ENCODE measurements at places on chromosomes 5 and 9. TPM values are rescaled to one million over a fixed set of nuclear protein-coding genes. Genes with fewer than 3 reads are reported as not detected.

DNA sequence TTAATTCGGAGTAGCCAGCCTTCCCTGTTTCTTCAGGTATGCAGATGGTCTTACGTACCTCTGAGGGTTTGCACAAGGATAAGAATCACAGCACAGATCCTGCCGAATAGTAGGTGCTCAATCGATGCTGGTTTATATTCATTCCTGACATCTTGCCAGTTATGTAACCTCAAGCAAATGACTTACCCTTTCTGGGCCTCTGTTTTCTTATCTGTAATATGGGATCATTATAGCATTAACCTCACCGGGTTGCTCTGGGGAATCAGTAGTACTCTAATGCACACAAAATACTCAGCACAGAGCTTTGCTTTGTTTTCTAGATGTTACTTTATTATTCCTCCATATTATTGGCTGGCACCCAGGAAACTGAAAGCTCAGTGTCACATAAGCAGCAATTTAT, 7.7 kb upstream of the NR5A1 start:
- no peaks in the 10 kb centered on the region for H3K36me3 ChIP-seq
- H3K27ac ChIP-seq = no peak overlapping the region
- no peak for DNase-seq
- peaks cover 10% of the 10 kb centered on the region for H3K4me1 ChIP-seq

DNA sequence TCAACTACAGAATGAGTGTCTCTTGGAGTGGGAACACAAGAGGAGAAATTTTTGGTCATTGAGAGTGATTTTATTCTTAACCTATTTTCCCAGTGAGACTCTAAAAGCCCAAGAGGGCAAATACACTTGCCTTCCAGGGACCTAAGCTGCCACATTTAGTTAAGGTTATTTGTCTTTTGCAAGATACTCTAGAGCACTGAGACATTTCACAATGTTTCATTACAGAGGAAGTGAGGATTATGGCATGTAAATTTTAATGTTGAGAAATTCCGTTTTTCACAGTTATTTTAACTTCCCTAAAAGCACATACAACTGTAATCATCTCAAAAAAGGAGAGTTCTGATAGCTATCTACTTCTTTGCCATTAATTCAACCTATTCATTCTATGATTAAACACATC, 38.7 kb upstream of the RAB3C start:
- no peak overlapping the region for H3K27ac ChIP-seq
- no peaks in the 10 kb centered on the region for H3K36me3 ChIP-seq
- DNase-seq = no peak
- H3K4me3 ChIP-seq = no peak overlapping the region

- H3K4me3 ChIP-seq = peak overlapping the region; percentile 77
- H3K4me1 ChIP-seq = no peaks in the 10 kb centered on the region
- no peak for DNase-seq
- H3K36me3 ChIP-seq = peaks cover 32% of the 10 kb centered on the region
- H3K27me3 ChIP-seq = no peaks in the 10 kb centered on the region
- H3K27ac ChIP-seq = peak overlapping the region; percentile 83
Measured at GRCh38 chr9:37466037-37466709, 923 bp upstream of the ZBTB5 start.

GRCh38 chr5:71621268-71621667, 34.1 kb downstream of the MCCC2 start:
- no peaks in the 10 kb centered on the region for H3K27me3 ChIP-seq
- DNase-seq = peak; percentile 1
- H3K27ac ChIP-seq = no peak overlapping the region
- H3K4me3 ChIP-seq = no peak overlapping the region
- H3K4me1 ChIP-seq = peaks cover 9% of the 10 kb centered on the region

GRCh38 chr5:2903451-2904395, 152.2 kb upstream of the IRX2 start:
- DNase-seq = no peak
- no peaks in the 10 kb centered on the region for H3K36me3 ChIP-seq
- no peaks in the 10 kb centered on the region for H3K4me1 ChIP-seq
- H3K27me3 ChIP-seq = no peaks in the 10 kb centered on the region

DNA sequence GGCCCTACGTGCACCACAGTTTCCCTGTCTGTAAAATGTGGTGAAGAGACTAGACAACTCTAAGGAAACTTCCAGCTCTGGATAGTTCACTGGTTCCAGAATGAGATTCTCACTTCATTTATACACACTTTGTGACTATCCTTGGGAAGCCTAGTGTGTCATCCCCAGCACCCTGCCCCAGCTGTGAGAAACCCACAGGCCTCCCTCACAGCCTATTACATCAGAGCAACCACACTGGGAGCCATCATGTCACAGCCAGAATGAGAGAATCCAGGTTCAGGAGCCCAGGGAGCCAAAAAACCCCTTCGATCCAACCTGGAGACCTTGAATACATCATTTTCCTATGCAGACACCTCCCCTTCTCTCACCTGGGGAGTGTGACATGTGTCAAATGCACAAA, 21.0 kb upstream of the HAND1 start:
- peaks cover 86% of the 10 kb centered on the region for H3K27me3 ChIP-seq
- no peak overlapping the region for H3K4me3 ChIP-seq
- no peaks in the 10 kb centered on the region for H3K4me1 ChIP-seq
- no peak for DNase-seq
- no peaks in the 10 kb centered on the region for H3K36me3 ChIP-seq

GRCh38 chr5:175561085-175561484, 82.7 kb downstream of the SFXN1 start:
- H3K36me3 ChIP-seq = no peaks in the 10 kb centered on the region
- H3K4me1 ChIP-seq = no peaks in the 10 kb centered on the region
- peaks cover 13% of the 10 kb centered on the region for H3K27me3 ChIP-seq

DNA sequence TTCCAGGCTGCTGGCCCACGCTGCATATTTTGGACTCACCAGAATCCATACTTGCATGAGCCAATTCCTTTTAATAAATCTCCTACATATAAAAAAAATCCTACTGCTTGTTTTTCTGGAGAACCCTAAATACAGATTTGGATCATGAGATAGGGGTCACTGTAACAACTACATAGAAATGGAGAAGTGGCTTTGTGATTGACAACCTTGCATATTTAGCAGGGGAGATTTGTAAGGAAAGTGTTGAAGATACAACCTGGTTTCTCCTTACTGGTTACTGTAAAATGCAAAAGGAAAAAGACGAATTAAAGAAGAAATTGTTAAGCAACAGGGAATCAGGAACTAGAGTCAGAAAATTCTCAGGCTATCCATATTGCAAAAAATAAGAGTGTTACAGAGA, 74.8 kb downstream of the HABP4 start:
- DNase-seq = no peak
- no peak overlapping the region for H3K4me3 ChIP-seq
- no peak overlapping the region for H3K27ac ChIP-seq
- H3K27me3 ChIP-seq = no peaks in the 10 kb centered on the region
- H3K4me1 ChIP-seq = no peaks in the 10 kb centered on the region

DNA sequence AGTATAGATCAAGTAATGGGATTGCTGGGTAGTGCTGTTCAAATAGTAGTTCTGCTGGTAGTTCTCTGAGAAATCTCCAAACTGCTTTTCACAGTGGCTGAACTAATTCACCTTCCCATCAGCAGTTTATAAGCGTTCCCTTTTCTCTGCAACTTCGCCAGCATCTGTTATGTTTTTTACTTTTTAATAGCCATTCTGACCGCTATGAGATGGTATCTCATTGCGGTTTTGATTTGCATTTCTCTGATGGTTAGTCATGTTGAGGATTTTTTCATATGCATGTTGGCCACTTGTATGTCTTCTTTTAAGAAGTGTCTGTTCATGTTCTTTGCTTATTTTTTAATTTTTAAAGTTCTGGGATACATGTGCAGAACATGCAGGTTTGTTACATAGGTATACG, 279.2 kb upstream of the NREP start:
- no peak overlapping the region for H3K4me3 ChIP-seq
- no peak overlapping the region for H3K27ac ChIP-seq
- no peaks in the 10 kb centered on the region for H3K27me3 ChIP-seq
- DNase-seq = no peak
- no peaks in the 10 kb centered on the region for H3K36me3 ChIP-seq

- H3K4me3 ChIP-seq = no peak overlapping the region
- H3K4me1 ChIP-seq = peaks cover 13% of the 10 kb centered on the region
- no peak for DNase-seq
- H3K36me3 ChIP-seq = peaks cover 22% of the 10 kb centered on the region
- no peaks in the 10 kb centered on the region for H3K27me3 ChIP-seq
Measured at GRCh38 chr5:55538661-55539060, 3.9 kb upstream of the PLPP1 start.

DNA sequence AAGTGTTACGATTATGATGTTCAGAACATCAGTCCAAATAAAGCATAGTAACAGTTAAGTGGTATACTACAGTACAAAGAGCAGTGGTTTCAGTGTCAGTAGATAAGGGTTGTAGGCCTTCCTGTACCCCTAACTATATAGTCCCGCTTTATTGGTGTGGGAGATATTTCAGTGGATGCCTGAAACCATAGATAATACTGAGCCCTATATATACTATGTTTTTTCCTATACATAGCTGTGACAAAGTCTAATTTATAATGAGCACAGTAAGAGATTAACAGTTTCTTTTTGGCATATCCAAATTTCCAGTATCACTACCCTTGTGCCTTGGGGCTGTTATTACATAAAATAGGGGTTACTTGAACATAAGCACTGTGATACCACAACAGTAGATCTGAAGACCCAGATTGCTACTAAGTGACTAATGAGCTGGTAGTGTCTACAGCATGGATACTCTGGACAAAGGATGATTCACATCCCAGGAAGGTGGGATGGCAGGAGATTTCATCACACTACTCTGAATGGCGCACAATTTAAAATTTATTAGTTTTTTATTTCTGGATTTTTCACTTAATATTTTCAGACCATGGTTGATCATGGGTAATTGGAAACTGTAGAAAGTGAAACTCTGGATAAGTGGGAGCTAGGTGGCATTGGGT, 119.3 kb downstream of the RPS23 start:
- H3K4me3 ChIP-seq = no peak overlapping the region
- peak overlapping the region; percentile 1 for H3K27ac ChIP-seq
- H3K27me3 ChIP-seq = no peaks in the 10 kb centered on the region
- H3K4me1 ChIP-seq = peaks cover 38% of the 10 kb centered on the region
- no peak for DNase-seq

- H3K27ac ChIP-seq = no peak overlapping the region
- H3K4me1 ChIP-seq = no peaks in the 10 kb centered on the region
- no peaks in the 10 kb centered on the region for H3K36me3 ChIP-seq
Measured at GRCh38 chr9:4959031-4959430, 26.0 kb upstream of the JAK2 start.

DNA sequence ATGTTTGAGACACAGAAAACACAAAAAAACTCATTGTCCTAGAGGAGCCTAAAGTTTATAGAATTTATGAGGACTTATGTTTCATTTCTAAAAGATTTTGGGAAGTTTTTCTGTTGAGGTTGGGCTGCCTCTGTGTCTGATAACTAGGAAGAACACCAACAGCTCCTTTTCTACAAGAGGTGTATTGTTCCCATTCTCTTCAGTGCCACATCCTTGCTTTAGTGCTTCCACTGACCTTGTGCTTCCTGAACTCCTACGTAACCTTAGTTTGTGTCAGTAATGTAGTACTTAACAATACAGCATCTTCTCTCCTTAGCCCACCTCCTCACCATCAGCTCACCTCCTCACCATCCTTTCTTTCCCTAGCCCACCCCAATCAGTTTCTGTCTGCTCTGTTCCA, 117.3 kb upstream of the TNC start:
- H3K27me3 ChIP-seq = no peaks in the 10 kb centered on the region
- H3K4me3 ChIP-seq = no peak overlapping the region
- no peaks in the 10 kb centered on the region for H3K36me3 ChIP-seq

DNA sequence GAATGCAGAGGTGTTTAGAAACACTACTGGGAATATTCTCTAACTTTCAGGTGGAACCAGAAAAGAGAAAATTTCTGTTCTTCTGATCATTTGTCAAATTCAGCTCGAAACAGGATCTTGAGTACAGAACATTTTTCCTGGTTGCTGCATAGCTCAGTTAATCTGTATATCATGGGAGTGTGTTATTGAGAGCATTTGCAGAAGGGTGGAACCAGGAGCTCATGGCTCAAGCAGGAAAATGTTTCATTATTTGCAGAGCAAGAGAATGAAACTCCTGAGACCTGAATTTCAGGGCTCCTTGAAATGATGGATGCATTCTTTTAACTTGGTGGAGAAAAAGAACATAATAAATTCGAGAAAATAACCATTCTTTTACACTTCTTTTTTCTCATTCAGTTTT, 97.9 kb downstream of the AOPEP start:
- no peaks in the 10 kb centered on the region for H3K27me3 ChIP-seq
- H3K4me3 ChIP-seq = no peak overlapping the region
- H3K36me3 ChIP-seq = no peaks in the 10 kb centered on the region
- H3K27ac ChIP-seq = no peak overlapping the region
- no peak for DNase-seq

DNA sequence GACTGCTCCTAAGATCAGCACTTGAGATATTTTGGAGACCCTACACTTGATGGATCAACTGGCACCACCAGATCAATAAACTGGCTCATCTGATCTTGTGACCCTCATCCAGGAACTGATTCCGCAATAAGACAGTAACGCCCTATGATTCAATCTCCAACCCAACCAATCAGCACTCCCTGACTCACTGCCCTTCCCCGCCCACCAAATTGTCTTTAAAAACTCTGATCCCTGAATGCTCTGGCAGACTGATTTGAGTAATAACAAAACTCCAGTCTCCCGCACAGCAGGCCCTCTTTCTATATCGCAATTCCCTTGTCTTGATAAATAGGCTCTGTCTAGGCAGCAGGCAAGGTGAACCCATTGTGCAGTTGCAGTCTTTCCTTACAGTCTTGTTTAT, 677.0 kb downstream of the LRRC70 start:
- H3K27ac ChIP-seq = no peak overlapping the region
- no peaks in the 10 kb centered on the region for H3K36me3 ChIP-seq
- peaks cover 3% of the 10 kb centered on the region for H3K4me1 ChIP-seq

DNA sequence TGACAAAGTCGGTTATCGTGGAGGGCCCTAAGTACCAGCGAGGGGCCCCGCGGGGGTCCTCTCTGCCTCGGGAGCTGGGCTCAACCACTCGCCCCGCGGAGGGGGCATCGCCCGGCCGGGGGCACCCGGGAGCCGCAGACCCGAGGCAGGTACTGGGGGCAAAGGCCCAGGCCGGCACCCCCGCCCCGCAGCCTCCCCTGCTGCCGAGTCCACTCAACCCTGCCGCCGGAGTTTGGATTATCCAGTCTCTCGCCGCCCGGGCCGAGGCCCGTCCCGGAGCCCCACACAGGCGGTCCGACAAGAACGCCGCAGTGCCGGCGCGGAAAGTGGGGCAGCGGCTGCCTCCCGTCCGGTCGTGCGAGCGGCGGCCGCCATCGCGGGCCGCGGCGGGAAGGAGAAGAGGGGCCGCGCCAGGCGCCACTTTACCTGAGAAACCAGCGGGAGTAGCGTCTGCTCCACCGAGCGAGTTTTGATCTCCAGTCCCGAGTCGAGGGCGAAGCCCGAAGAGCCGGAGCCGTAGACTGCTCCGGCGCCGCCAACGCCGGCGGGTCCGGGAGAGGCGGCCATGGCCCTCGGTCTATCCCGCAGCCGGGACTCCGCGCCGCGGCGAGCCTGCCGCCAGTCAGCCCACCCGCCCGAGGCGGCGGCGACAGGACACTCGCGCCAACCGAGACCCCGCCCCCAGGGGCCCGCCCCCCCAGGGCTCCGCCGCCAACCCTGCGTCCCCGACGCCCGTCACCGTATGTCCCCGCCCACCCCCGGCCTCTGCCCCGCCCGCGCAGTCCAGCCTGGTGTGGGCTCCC, at the start of gene CTNNAL1:
Gene CTNNAL1 (minus strand): TSS at position 624 of the 803 bp plus-strand sequence. CDS start 57 bp downstream, at position 567.
- H3K4me3 ChIP-seq = peak within 1 kb of the TSS; percentile 84
- H3K27me3 ChIP-seq = no peaks in the 10 kb centered on the region
- peak within 1 kb of the TSS; percentile 88 for H3K27ac ChIP-seq
- peak; percentile 92 for DNase-seq
- peaks cover 16% of the 10 kb centered on the region for H3K36me3 ChIP-seq

The DCAF12 gene
- total RNA-seq = 20.8 TPM

The C9orf153 gene
- not detected for total RNA-seq

The TMEM174 gene
- total RNA-seq = not detected

The FLT4 gene
- total RNA-seq = not detected

The NR5A1 gene
- not detected for total RNA-seq
